ENCODE measurements at places on chromosomes 12 and 14.

- H3K4me1 ChIP-seq, result no peaks in the 10 kb centered on the region
- DNase-seq, result no peak
- H3K27ac ChIP-seq, result no peak overlapping the region
These were observed 113.7 kb downstream of the PTPRR start for GRCh38 chr12:70806827-70807226.

- DNase-seq, result no peak
- no peak overlapping the region for H3K4me3 ChIP-seq
- no peak overlapping the region for H3K27ac ChIP-seq
- no peaks in the 10 kb centered on the region for H3K36me3 ChIP-seq
These were observed 7.4 kb downstream of the MOK start for GRCh38 chr14:102297436-102298170.

DNA sequence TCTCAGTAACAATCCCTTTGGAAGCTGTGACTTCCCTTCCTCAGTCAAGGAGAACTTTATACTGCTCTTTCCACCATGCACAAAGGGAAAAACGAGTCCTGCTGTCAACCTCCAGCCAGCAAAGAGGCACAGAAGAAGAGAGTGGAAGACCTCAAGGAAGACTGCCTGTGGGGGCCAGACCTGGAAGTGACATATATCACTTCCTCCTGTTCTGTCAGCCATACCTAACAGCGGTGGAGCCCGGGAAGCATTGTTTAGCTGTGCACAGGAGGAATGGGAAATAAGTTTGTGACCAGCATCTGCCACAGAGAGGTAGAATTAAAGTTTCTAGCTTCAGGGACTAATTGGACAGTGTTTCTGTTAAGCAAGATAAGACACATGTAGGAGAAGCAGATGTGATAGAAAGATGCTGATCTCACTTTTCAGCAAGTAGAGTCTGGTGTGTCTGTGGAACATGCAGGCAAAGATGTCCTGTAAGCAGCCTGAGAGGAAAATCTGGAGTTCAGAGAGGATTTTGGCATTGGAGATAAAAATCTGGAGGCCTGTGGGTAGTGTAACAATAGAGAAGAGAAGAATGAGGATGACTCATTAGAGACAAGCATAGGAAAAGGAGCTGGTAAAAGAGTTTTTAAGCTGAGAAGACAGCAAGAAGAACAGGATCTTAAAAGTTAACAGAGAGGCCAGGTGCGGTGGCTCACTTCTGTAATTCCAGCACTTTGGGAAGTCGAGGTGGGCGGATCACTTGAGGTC lies 141.6 kb upstream of the CPSF6 start:
- no peak overlapping the region for H3K4me3 ChIP-seq
- peaks cover 3% of the 10 kb centered on the region for H3K4me1 ChIP-seq
- no peaks in the 10 kb centered on the region for H3K36me3 ChIP-seq
- no peak overlapping the region for H3K27ac ChIP-seq

GRCh38 chr14:89308232-89308959 lies 108.6 kb downstream of the FOXN3 start:
- no peak overlapping the region for H3K4me3 ChIP-seq
- 0 out of 2 replicates have a peak overlapping the region, but pooled peaks have one; percentile 5 for H3K27ac ChIP-seq
- H3K27me3 ChIP-seq, result no peaks in the 10 kb centered on the region
- peaks cover 28% of the 10 kb centered on the region for H3K4me1 ChIP-seq
- no peaks in the 10 kb centered on the region for H3K36me3 ChIP-seq
- no peak for DNase-seq
